ENCODE measurements at places on chromosomes 11 and 22.

- DNase-seq, result no peak
Measured at GRCh38 chr22:38713921-38714320, 8.2 kb downstream of the GTPBP1 start.

DNA sequence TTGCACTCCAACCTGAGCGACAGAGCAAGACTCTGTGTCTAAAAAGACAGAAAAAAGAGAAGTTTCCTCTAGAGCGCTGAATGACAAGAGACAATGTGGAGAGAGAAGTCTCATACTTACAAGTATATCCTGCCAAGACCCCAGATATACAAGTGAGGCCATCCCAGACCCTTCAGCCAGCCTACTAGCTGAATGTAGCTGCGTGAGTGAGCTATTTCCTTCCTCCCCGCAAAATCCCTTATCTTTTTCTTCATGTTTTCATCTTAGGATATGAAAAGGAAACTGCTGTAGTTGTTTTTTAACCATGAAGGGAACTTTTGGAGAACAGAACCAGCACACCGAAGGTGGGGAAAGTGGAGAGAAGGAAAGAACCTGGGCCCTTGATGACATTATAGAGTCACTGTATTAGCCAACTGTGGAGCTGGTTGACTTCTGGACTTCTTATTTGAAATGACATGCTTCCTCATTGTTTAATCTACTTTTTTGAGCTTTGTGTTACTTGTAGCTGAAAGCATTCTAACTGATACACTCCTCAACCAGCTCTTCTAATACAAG, 4.4 kb upstream of the DDX17 start:
- DNase-seq, result no peak

- no peak for DNase-seq
Measured at GRCh38 chr22:44154436-44154942, 26.2 kb upstream of the PARVG start.

GRCh38 chr11:120303004-120303637, 22.0 kb upstream of the TLCD5 start:
- no peak for DNase-seq

- DNase-seq, result no peak
Measured at GRCh38 chr22:20979940-20980453, 2.1 kb upstream of the LZTR1 start.

DNA sequence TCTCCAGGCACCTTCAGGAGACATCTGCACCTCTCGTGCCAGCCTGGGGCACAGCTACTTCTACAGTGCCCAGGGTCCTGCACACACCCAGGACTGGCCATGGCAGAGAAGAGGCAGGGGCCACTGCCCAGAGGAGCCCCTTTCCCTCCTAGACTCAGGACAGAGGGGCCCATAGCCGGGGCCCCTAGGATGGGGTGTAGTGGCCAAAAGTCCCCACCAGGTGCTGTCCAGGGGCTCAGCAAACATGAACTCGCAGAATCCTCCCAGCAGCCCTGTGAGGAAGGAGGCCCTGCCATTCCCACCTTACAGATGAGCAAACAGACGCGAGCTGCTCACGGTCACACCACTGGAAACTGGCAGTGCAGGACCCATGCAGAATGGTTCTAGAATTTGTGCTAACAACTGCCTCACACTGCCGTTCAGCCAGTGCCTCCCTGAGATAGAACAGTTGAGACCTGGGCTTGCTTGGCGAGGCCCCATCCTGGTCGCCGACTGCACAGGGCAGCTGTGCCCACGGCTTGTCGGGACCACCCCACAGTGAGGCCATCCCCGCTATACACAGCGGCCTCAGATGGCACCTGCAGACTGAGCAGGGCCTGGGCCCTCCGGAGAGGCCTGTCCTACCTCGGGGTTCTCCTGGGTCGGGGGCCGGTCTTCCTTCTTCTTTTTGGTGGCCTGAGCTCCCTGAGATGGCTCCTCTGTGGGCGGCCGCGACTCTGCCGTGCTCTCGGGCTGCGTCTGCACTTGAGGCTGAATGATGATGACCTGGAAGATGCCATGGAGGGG, 96.4 kb downstream of the PHF21B start:
- no peak for DNase-seq

DNA sequence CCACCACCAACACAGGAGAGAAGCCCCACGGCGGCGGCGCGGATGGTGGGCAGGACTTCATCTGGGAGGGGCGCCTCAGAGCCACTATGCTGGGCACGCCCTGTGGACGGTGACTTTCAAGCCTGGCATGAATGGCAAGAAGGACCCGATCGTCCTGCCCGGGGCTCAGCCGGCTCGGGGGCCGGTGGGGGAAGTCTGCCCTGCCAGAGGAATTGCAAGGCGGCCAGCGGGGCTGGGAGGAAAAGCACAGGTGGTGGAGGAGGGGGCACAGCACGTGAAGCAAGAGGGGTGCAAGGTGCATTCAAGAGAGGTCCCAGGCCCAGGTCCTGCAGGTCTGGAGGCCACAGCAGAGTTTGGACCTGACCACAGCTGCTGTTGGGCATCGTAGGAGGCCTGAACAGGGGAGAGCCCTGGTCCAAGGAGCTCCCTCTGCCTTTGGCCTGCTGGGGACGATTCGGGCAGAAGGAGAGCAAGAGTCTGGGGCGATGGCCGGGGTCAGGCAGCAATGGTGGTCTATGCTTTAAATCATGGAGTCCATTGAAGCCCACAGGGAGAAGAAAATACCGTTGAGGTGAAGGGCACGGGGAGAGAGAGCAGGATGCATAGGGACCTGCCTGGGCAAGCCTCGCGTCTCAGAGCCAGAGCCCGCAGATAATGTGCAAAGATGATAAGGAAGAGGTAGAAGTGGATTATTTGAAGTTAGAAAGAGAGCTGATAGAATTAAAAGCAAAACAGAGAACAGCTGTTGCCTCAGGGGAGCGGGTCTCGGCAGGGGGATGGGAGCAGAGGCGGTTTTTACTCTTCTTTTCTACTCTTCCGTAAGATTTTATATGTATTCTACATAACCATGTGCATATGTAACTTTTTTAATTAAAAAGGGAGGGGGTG, 82.6 kb upstream of the SHISAL1 start:
- no peak for DNase-seq

DNA sequence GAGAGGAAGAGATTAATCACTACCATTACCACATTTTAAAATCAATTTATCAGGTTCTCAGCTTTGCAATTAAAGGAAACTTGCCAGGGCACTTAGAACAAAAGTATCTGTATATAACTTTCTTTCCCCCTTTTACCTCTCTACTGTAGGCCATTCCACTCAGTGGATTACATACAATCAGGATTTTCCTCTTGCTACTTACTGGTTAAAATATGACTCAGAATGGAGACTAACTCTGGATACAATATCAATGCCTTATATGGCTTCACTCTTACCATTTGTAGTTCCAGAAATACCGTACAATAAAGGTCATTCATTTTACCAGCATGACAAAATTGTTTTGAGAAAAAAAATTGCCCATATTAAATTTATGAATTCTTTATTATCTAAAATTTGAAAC, 706.8 kb downstream of the KCNA4 start:
- DNase-seq, result no peak

DNA sequence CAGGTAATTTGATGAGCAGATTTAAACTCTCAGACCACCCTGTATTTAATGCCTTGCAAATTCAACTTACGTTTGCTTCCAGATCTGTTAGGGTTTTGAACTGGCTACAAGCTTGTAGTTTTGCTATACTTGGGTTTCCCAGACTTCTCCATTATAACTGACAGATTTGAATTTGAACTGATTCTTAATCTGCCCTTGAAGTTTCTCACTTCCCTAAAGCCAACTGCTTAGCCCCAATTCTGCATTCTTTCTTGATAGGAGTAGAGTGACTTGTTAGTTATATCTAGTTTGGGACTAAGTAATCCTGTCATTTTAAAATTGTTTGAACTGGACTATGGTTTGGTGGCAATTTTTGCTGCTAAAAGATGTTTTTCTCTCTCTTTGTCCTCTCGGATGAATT, 9.7 kb downstream of the LAYN start:
- no peak for DNase-seq

- no peak for DNase-seq
Measured at GRCh38 chr11:105734426-105734825, 124.6 kb downstream of the GRIA4 start.

GRCh38 chr11:128689948-128690664, 3.8 kb upstream of the FLI1 start:
- no peak for DNase-seq

DNA sequence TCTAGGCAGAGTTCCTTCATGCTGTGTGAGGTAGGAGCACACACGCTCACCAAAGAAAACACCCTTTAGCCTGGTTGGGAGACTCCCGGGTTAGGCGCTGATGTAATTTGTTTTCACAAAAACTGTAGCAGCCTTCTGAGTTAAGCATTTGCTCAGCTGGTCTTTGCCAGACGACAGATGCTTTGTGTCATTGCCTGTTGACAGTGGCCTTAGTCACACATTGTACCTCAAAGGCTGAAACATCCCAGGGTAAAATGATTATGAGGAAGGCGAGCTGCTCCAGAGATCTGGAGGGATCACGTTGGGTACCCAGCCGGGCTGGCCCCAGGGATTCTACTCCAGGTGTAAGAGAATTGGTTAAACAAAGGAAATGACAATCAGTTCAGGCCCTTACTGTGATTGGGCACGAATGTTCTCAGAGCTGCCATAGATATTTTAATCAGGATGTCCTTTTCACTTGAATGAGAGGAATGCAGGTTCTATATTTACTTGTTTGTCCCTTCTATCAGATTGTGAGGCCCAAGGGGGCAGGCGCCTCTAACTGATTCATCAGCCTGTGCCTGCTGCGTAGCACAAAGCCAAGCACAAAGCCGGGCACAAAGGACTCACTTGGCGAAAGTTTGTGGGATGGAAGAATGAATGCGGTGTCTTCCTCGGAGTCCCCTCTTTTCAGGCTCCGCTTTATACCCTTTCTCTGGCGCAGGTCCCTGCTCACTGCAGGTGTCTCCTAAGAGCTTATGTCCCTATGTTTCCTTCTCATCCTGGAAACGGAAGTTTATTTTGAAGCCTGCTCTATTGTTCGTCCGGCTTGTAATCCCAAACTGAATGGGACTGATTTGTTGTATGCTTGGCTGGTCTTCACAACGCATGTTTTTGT, 47.1 kb downstream of the ADM start:
- no peak for DNase-seq

- no peak for DNase-seq
Measured at GRCh38 chr11:12998336-12998735, 10.8 kb upstream of the RASSF10 start.

GRCh38 chr22:30400159-30400558, 3.3 kb downstream of the SEC14L2 start:
- no peak for DNase-seq

DNA sequence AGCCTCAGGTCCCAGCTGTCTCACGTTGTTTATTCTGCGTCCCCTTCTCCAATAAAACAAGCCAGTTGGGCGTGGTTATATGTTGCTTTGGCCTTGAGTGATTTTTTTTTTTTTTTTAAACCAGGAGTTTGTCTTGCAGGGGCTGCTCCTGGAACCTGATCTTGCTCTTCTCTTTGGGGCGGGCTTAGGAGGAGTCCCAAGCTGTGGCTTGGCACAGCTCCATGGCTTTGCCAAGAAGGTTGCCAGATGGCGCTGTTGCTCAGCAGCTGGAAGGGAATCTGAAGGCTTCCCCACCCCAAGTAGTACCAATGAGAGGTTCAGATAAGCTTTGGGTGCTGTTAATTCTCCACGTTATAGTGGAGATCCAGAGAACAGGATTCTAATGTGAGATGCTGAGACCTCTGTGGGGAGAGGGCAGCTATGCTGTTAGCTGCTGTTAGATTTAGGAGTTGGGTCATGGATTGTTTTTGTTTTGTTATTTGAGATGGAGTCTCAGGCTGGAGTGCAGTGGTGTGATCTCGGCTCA, 2.0 kb upstream of the FERMT3 start:
- no peak for DNase-seq

DNA sequence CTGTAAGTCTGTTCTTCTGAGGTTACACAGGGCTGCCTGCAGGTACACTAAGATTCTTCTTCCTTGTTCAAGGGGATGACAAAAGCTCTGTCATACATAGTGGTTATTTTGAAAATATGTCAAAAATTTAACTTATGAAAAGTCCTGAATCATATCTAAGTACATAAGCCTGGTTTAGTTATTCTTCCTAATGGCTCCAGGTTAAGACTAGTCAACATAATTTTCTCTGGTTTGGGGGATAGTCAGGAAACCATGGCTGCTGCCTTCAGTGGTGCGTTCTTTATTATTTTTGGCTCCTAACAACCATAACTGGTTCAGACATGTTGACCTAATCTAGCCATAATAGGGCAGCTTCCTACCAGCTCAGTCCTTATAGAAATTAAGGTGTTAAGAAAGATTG, 257.4 kb upstream of the DDI1 start:
- DNase-seq, result no peak

DNA sequence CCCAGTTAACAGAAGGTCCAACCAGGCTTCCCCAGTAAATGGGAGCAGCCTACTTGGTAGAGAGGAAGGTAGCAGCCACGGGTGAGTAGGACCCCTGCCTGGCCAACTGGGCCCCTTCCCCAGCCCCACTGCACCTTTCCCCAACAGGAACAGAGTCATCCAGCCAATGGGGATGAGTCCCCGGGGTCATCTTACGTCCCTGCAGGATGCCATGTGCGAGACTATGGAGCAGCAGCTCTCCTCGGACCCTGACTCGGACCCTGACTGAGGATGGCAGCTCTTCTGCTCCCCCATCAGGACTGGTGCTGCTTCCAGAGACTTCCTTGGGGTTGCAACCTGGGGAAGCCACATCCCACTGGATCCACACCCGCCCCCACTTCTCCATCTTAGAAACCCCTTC, 6.6 kb downstream of the RIC8A start:
- DNase-seq, result no peak

DNA sequence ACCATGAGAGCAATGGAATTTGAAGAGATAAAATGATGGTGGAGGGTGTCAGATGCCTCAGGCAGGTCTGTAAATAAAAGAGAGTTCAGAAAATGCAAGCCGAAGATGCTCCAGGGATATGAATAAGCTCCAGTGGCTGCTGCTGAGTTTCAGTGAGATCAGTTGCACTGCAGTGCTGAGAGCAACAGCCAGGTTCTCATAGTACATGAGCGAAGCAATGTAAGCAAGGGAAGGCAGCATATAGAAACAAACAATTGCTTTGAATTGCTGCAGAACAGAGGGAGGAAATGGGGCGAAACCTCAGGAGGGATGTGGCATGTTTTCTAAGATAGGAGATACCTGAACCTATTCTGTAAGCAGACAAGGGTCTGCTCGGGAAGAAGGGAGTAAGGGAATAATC, 369.5 kb downstream of the AASDHPPT start:
- DNase-seq, result no peak

GRCh38 chr11:122897606-122898210, 15.1 kb downstream of the JHY start:
- DNase-seq, result no peak

DNA sequence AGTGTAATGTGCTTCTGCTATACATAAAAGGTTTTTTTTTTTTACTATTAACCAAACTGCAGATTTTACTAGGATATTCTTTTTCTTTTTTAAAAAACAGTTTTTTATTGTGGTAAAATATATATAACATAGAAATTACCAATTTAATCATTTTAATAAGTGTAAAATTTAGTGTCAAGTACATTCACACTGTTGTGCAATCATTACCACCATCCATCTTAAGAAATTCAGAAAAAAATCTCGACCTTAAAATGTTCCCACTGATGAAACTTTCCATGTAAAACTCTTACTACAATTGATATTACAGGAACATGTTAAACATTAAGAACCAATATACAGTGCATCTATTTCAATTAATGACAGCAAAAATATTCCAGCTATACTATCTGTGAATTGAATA, 244.8 kb upstream of the FAT3 start:
- no peak for DNase-seq
